ENCODE measurements at places on chromosomes 5 and 9. TPM values are rescaled to one million over a fixed set of nuclear protein-coding genes. Genes with fewer than 3 reads are reported as not detected.

DNA sequence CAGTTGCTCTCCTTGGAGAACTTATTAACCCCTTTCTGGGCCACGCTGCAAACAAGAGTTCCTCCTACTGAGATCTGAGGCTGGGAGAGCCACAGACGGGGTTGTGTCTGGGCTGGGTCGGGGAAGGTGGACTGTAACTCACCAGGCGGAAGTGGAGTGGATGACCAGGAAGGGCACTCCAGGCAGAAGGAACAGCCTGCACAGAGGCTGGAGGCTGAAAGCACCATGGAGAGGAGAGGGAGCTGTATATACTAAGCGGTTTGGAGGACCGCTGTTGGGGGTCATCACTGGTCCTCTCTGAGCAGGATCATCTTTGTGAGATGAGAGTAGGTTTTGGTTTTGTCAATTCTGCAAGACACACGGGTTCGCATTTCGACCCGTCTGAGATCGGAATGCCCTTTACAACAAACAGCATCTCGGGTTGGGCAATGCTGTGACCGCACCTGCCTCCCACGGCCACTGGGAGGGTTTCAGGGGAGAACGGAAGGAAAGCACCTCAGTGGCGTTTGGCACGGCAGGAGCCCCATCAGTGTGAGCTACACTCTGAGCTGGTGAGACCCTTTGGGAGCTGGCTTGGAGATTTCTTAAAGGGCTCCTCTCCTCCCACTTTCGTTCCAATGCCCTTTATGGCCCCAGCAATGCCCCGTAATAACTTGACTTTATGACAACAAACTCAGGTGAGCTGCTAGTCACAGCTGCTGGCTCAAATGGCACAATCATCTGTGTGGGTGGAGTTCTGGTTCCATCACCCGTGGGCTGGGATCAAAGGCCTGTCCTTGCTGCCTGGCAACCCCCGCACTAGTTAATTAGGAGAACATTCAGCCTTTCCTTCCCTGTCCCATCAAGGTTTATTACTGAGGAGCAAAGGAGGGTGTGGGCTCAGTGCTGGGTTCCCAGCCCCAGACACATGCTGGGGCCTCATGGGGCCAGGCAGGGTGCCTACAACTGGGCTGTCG is 18.7 kb upstream of the NEURL1B start:
- DNase-seq: peak; percentile 93

DNA sequence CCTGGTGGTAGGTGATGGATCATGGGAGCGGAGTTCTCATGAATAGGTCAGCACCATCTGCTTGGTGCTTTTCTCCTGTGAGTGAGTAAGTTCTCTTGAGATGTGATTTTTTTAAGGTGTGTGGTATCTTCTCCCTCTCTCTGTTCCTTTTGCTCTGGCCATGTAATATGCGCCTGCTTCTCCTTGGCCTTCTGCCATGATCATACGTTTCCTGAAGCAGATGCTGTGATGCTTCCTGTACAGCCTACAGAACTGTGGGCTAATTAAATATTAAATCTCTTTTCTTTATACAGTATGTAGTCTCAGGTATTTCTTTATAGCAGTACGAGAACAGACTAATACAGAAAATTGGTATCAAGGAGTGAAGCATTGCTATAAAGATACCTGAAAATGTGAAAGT is 36.4 kb downstream of the UNC13B start:
- DNase-seq: no peak

GRCh38 chr5:148966348-148966747 is 96.5 kb downstream of the SH3TC2 start:
- DNase-seq: no peak

PDCD1LG2 gene
- not detected for polyA plus RNA-seq

DNA sequence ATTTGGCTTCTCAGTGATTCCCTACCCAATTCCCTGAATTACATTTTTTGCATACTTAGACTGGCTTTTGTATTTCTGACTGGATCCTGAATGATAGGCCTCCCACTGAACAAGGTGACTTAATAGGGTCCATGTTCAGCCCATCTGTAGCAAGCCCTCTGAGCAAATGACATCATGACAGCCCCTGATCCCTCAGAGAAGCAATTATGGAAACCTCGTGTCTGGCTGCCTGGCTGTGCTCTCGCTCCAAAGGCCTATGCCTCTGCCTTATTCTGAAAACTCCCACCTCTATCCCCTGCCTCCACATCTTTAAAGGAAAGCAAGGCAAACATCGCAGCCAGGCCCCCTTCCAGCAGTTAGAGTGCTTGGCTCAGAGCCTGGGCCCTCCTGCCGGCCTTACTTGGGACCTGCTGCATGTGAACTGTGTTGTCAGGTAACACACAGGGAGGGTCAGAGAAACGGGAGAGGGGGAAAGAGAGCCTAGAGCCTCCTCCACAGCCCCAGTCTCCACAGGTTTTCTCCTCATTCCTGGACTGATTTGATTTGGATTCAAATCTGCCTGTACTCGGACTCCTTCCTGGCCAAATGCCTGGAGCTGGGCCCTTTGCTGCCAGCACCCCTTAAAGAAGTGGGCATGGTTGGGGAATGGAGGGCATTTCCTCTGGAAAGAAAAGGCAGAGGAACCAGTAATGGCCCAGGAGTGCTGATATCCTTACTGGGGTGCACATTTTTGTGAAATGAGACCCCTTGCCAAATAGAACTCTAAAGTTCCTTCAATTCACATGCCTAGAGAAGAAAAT is 3.8 kb downstream of the DCANP1 start:
- DNase-seq: no peak

MARCHF3 gene
- polyA plus RNA-seq: 4.3 TPM

DNA sequence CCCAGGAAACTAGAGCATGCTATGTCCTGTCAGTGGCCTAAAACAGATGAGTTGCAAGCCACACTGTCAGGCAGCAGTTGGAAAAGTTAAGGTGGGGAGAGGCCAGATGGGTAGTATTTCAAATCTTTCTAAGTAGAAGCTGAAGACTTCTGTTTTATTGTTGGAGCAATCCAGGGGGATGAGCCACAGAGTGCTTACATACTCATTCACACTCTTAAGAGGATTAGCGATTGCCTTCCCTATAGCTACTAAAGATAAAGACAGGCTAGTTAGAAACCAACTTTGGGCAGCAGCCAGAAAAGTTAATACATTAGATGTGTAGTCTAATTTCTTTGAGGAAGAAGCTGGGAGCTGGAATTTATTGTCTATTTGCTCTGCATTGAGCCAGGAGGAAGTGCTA is 61.7 kb upstream of the ELAVL2 start:
- DNase-seq: no peak

GDNF gene
- 2.3 TPM for polyA plus RNA-seq

GRCh38 chr5:149175346-149176105 is 34.2 kb downstream of the ABLIM3 start:
- no peak for DNase-seq

OLFM1 gene
- not detected for polyA plus RNA-seq

GRCh38 chr5:31702712-31703111 is 63.8 kb downstream of the PDZD2 start:
- DNase-seq: no peak

- DNase-seq: no peak
These were observed 1014.1 kb downstream of the PTPRD start for GRCh38 chr9:9598723-9599122.

GRCh38 chr5:54285686-54286085 is 24.7 kb downstream of the ARL15 start:
- peak; percentile 83 for DNase-seq

CDK9 gene
- polyA plus RNA-seq: 34.0 TPM

DNA sequence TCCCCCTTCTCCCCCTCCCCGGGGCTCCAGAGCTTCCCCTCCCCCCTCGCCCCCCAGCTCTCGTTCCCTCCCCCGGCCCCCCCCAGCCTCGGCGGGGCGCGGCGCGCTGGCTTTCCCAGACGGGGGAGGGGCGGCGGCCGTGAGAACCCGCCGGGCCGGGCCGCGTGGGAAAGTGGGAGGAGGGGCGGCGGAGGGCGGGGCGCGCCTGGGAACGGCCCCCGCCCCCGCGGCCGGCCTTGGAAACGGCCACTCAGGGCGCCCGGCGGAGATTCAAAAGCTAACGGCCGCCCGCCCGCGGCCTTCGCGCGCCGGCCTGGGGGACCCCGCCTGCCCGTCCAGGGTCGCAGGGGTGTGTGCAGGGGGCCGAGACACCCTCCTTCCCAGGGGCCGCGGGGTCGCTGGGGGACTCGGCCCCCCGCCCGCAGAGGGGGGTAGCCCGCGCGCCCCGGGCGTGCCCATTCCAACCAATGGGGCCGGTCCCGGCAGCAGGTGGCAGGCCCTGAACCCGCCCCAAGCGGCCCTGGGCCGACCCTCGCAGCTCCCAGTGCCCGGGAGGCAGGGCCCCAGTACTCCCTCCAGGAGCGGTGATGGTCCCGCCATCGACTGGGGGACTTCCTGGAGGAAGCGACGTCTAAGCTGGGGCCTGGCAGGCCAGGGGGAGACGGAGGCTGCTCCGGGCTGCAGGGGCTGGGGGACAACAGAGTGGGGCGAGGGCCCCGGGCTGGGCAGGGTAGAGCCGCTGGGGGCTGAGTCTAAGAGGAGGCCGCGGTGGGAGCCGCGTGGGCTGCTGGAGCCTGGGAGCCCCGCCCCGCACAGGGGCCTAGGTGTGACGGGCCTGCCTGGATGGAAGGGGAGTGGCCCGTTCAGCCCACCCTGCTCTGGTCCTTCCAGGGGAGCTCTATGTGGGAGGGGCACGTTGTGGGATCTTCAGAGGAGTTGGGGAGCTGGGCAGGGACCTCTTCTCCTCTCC is 14.2 kb upstream of the NRARP start:
- peak; percentile 47 for DNase-seq

GRCh38 chr5:53678981-53679660 is 118.7 kb downstream of the NDUFS4 start:
- no peak for DNase-seq

TMOD1 gene
- polyA plus RNA-seq: 1.1 TPM

DNA sequence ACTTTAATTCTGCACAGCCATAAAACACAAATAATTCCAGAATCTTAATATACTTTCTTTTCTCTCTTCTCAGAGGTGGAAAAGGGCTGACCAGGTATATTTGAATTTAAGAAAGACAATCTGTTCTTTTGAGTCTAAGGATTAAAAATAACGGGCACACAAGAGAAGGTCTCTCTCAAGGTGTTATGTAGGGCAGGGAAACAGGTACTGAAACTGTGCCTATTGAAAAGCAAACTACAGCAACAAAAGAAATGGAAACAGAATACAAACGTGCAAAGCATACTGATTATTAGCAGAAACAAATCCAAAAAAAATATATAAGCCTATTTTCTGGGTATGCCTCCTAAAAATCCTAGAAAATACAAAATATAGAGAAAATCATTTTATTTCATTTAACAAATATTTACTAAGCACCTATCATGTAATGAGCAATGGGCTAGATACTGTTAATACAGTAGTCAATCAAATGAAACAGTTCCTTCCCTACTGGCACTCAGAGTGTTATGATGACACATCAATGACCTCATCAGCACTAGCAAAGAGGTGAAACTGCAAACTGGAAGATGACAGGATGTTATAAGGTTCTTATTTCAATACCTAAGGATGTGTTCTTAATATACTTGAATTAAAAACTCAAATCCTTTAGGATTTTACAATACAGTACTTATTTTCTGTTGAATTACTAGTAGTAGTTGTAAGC is 87.7 kb downstream of the AUH start:
- peak; percentile 21 for DNase-seq

DNA sequence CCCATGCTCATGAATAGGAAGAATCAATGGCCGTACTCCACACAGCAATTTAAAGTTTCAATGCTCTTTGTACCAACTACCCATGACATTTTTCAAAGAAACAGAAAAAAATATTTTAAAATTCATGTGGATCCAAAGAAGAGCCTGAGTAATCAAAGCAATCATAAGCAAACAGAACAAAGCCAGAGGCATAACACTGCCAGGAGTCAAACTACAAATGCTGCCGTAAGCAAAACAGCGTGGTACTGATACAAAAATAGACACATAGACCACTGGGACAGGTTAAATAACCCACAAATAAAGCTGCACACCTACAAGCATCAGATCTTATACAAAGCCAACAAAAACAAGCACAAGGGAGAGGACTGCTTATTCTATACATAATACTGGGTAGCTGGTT is 107.7 kb downstream of the CHSY3 start:
- DNase-seq: no peak

SH3TC2 gene
- polyA plus RNA-seq: 0.68 TPM

DNA sequence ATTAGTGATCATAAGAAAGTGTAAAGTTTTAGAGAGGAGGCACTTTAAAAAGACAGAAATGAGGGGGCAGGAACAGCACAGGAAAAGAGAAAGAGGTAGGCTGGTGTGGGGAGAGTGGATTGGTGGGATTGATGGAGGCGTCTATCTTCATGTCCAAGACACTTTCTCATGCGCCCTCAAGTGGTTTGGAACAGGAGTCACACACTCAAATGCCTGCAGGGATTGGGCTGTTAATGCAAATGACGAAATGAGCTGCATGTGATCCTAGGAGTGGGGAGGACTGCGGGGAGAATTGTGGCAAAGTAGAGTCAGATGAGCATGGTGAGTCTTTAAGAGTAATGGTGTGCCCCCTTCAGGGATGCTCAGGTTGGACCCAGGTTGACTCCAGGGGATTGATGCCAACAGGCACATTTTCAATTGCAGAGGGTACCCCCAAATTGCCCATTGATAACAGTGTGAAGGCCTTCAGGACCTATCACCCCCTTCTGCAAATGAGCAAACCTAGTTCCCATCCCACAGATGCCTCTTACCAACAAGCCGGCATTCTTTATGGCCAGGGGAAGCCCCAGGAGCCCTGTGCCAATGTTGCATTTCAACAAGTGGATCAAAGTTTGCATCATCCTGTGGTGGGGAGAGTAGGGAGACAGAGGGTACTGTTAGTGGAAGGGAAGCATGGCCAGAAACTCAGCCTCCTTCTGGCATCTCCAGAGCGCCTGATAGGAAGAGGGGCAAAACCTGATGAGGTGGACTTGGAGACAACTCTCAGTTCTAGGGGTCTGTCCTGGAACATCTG is 5.3 kb downstream of the SLC36A3 start:
- peak; percentile 47 for DNase-seq

DNA sequence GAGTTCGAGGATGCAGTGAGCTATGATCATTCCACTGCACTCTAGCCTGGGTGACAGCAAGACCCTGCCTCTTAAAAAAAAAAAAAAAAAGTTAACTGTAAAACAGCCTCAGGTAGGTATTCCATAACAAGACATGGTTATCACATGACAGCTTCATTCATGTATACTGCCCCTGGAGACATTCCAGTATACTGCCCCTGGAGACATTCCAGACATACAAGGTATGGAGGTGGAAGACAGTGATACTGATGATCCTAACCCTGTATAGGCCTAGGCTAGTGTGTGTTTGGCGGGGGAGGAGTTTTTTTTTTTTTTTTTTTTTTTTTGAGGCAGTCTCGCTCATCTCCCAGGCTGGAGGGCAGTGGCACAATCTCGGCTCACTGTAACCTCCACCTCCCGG is 105.5 kb downstream of the RICTOR start:
- DNase-seq: no peak

GRCh38 chr5:79318935-79319614 is 83.1 kb downstream of the JMY start:
- DNase-seq: no peak

Data from small intestine (tissue), 16 donors.